NCI-H1436 treated with DMSO at 0.1 percent for 48 hours (cell line): ENCODE measurements at places on chromosomes 2 and 18.

DNA sequence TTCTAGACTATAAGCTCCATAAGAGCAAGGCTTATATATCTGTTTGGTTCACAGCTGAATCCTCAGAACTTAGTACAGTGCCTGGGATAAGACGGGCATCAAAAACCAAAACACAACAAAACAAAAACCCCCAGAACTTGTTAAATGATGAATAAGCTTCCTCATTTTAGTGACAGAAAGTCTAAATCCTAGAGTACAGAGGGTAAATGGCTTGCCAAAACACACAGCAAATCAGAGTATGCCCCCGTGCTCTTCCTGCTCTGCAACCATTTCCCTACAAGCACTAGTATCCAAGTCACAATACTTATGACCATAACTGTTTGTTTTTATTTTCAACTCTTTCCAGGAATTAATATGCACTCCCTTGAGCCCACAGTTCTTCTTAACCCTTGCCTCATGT lies 10.1 kb downstream of the ZNF521 start:
- no peak for DNase-seq

DNA sequence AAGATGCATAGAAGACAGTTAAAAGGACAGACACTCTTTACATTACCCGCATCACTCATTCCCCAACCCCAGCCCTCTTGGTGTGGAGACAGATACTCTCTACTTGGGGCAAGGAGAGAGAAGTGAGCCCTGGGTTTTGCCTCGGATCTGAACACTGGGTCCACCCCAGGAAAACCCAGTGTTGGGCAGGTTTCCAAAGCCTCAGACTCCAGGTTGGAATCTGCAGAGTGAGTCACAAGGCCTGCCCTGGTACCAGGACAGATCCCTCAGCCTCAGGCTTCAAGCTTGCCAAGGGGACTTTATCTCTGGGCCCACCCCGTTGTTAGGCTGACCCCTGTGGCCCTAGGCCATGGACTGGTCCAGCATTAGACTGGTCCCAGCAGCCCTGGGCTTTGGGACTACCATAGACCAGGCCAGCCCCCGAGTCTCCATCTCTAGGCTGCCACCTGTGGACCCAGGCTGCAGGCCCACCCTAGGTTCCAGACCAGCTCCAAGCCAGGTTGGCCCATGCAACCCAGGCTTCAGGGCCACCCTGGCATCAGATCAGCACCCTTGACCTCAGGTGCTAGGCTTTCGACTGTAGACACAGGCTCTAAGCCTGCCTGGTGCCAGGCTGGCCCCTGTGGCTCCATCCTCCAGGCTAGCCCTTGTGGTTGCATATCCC lies 112.8 kb downstream of the GULP1 start:
- no peak for DNase-seq

- DNase-seq: no peak
These were observed 78.5 kb downstream of the PMS1 start for GRCh38 chr2:189862751-189863150.

DNA sequence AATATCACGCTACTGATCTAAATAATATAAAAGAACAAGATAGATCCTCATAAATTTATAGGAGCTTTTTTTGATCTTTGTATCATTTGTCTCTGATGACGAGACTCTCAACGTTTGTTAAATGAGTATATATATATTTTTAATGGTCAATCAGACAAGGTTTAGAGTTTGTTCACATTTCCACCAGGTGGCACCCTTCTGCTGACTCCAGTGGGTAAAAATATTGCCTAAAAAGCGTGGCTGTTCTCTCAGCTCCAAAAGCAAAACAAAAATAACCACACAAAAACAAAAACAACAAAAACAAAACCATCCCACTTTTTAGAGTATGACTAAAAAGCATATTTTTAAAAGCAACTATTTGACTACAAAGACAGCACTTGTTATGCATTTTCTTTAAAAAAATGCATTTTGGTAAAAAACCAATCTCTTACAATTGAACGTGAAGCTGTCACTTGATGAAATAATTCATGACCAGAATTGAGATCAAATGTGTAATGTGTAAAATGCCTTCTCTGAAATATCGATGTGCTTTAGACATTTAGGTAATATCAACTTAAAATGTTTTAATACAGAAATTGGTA lies 723.2 kb downstream of the DPP10 start:
- no peak for DNase-seq

- DNase-seq: no peak
These were observed 80.1 kb upstream of the MAP3K20 start for GRCh38 chr2:172995323-172996244.

DNA sequence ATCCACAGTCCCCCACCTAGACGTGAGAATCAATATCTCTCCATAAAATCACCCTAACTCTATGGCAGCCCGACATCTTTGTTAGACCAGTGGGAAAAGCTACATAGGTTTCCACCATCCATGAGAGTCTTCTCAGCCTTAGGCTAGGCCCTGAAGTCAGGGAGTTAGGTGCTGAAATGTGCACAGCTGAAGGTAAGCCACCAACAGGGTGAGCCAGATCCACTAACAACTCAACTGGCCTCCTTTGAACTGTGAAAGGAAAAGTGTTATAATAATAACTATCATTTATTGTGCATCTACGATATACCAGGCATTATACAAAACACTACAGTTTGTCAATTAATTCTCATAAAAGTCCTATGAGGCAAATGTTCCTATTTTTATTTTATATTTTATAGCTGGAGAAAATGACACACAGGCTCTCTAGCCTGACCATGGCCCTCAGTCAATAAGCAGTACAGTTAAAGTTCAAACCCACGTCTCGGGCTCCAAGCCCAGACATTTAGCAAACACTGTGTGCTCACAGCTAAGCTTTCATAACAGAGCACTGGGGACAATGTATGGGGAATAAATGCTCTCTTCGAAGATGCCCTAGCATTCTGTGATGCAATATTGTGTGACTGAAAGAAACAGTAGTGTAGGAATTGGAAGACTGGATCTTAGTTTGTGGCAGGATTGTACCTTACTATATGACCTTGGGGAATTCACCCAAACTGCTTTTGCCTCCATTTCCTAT lies 11.2 kb upstream of the CYP27C1 start:
- DNase-seq: no peak

GRCh38 chr18:5175378-5175777 lies 21.7 kb downstream of the AKAIN1 start:
- no peak for DNase-seq

DNA sequence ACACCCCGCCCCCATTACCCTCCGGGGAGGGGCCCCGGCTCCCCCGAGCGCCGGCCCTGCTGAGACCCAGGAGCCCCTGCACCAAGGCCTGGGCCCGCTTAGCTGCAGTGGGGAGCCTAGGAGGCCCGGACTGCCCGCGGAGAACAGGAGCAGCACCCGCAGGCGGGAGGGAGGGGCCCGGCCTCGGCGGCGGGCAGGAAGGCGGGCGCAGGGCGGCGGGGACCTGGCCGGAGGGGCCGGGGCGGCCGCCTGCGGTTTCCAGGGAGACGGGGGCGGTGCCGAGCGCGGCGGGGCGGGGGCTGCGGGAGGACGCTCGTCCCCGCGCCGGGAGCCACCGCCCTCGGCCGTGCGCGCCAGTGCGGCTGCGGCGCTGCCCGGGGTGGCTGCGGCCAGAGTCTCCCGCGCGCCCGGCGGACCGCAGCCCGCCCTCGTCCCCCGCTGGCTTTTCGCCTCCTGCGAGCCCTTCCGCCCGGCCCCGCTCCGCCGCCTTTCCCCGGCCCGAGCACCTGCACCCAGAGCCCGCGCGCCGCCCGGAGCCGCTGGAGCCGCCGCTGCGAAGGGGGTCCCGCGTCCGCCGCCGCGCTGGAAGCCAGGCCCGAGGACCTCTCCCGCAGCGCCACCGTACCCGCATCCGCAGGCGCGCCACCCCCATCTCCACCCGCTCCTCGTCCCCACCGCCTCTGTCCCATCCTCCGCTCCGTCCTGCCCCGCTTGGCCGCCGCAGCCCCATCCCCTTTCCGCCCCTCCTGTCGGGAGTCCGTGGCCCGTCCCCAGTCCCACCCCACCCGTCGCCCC lies 17.2 kb downstream of the GPC1 start:
- no peak for DNase-seq

GRCh38 chr18:44826418-44827259 lies 146.0 kb downstream of the SETBP1 start:
- DNase-seq: no peak

DNA sequence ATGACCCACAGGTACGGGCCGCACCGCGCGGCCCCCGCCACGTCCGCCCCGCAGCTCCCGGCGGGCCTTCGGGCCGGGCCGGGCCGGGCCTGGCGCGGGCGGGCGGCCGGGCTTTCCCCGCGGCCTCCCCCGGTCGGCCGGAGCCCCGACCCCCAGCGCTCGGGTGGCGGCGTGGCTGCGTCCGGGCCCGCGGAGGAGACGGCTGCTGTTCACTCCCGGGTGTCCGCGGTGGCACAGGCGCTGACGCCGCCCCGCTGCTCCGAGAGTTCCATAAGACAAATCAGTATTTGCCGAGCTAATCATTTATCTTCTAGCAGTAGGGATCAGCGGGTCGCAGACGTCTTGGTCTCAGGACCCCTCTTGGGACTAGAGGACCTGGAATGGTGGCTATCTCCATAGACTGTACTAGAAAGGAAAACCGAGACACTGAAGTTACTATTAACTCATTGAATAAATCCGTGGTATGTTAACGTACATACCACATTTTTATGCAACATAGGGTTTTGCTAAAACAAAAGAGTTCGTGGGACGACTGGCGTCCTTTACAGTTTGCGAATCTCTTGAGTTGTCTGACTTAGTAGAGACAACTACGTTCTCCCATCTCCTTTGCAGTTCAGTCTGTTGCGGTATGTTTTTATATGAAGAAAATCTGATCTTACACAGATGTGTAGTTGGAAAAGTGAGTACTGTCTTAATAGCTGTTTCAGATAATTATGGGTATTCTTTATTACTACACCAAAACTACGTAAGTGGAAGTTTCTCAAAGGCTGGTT lies 500 bp downstream of the LIMS1 start:
- no peak for DNase-seq
